ENCODE measurements at places on chromosomes 2 and 18. TPM values are rescaled to one million over a fixed set of nuclear protein-coding genes. Genes with fewer than 3 reads are reported as not detected.

Gene MERTK
- total RNA-seq = not detected

Gene AQP12B
- total RNA-seq = not detected

Gene HNMT
- total RNA-seq = 98.5 TPM

Gene SERPINB10
- 0.35 TPM for total RNA-seq

Gene RFX8
- 1.8 TPM for total RNA-seq

Gene PDCD1
- not detected for total RNA-seq

Gene COL4A3
- not detected for total RNA-seq

All from myometrial cell (primary cell).